Brain (organoid and tissue), 16 donors: ENCODE measurements at places on chromosomes 3 and 15.

DNA sequence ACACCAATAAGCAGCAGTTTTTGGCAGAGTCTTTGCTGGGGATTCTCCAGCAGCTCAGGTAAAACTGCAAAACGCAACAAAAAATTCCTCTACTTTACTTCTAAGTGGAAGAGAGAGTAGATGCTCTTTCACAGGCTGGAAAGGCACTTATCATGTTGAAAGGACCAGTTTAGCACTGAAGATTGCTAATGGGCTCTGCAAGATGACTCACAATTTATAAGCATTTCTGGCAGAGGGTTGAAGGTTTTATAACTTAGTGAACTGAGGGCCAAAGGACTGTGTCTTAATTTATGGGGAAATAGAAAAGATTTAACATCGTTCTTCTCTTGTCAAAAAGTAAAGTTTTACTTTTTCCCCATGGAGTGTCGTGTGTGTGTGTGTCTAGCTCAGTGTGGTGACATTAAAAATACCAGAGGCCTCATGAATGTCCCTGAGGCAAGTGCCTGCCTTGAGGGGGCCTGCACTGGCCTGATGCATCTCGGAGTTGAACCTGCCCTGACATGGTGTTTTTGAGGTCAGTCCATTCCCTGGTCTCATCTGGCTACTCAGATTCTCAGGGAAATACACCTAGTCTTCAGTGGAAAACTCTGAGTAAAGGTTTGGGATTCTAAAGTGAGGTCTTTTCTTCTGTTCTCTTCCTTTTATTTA is 1092.0 kb downstream of the NAALADL2 start:
- DNase-seq, result no peak

DNA sequence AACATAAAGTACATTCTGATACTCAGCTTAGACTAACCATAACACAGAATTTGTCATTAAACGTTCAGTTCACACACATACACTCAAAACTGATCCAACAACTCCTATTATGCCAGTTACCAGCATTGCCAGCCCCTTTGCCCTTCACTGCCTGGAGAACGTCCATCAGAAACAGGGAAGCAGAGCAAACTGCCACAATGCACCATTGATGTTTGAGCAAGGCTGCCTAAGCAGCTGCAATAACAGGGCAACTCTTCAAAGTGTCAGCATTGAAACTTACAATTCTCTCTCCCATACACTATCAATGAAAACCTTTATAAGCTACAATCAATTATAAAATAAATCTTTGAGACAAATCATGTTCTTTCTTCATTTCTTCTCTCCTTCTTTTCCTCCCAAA is 85.1 kb downstream of the ZBTB20 start:
- DNase-seq, result peak; percentile 67

DNA sequence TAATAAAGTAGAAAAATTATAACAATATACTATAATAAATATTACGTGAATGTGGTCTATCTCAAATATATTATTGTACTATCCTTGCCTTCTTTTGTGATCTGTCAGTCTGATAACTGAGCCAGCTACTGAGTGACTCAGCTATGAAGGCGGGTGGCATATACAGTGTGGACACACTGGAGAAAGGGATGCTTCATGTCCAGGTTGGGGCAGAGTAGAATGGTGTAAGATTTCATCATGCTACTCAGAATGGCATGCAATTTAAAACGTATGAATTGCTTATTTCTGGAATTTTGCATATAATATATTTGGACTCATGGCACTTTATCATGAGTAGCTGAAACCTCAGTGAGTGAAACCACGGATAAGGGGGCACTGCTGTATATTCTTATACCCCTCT is 172.9 kb upstream of the TBC1D5 start:
- no peak for DNase-seq

DNA sequence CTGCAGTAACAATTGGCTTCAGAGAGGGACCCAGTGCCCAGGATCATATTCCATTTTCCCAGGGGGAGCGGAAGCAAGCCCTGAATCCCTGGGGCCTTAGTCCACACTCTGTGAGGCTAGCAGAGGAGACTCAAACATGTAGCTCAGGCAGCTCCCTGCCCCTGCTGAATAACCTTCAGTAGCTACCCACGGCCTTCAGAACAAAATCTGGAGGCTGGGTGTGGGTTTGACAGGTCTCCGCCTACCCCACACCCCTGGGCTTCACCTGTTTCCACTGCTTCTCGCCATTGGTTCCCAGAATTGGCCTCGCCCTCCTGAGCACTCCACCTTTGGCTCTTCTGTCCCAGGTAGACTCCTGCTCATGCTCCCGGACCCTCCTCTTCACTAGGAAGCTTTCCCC is 93.6 kb upstream of the ATP2B2 start:
- DNase-seq, result no peak

GRCh38 chr3:142947352-142947751 is 16.1 kb downstream of the PAQR9 start:
- no peak for DNase-seq

DNA sequence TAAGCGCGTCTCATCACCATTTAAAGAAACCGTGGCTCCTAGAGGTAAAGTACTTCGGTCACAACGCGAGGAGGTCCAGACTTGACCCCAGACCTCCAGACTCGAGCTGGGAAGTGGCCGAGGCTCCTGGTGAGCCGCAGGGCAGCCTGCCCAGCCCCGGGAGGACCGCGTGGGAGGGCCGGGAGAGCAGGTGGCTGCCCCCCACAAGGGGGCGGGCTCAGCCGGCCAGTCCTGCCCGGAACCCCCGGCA is at the start of gene SLC27A2:
TSS of gene SLC27A2 (plus strand) at position 228 of the 250 bp plus-strand sequence. CDS start 232 bp downstream, outside the sequence.
- no peak for DNase-seq

- no peak for DNase-seq
Observed at GRCh38 chr3:115068799-115069198, 78.3 kb downstream of the ZBTB20 start.

- DNase-seq, result no peak
Observed at GRCh38 chr3:24508423-24508839, 13.8 kb upstream of the THRB start.

DNA sequence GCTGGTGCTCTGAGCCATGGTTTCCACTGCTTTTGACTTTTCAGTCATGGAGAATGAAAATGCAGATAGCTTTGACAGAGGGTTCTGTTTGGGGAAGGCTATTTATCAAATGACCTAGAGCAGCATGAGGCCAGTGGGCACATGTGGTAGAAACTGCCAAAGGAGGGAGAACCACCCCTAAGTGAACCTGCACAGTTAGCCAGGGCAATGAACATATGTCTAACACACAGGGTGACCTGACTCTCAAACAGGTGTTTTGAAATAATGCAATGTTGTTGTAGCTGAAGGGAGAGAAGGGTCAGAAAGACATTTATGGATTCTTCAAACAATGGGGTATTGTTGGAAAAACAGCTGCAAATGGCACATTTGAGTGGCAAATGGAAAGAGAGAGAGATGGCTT is 174.4 kb upstream of the FAM3D start:
- DNase-seq, result no peak

GRCh38 chr3:21839176-21839575 is 88.2 kb upstream of the ZNF385D start:
- DNase-seq, result no peak

GRCh38 chr3:127691489-127691888 is 18.7 kb downstream of the ABTB1 start:
- no peak for DNase-seq

GRCh38 chr15:38975282-38975990 is 410.8 kb upstream of the RASGRP1 start:
- no peak for DNase-seq

- no peak for DNase-seq
Observed at GRCh38 chr3:36776436-36776835, 12.1 kb upstream of the DCLK3 start.

DNA sequence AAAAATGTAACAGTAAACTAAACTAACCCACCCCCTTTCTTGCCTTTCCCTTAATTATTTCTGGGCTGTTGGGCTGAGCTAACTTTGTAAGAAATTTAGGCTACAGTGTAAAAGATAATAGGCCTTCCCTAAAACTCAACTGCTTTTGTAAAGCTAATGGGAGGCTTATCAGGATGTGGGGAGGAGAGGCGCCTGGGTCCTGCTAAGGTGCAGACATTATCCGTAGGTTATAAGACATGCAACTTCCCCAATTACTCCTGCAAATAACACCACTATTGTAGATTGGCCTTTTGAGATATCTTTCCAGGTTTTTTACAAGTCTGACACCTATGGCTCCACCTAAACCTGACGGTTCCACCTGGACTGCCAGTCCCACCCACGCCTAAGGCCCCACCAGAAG is 88.3 kb downstream of the NPAP1 start:
- no peak for DNase-seq
